ENCODE measurements at places on chromosomes 6 and 20. TPM values are rescaled to one million over a fixed set of nuclear protein-coding genes. Genes with fewer than 3 reads are reported as not detected.
A peak's percentile ranks its signal among the peaks of the same experiment; 100 is the strongest.

DNA sequence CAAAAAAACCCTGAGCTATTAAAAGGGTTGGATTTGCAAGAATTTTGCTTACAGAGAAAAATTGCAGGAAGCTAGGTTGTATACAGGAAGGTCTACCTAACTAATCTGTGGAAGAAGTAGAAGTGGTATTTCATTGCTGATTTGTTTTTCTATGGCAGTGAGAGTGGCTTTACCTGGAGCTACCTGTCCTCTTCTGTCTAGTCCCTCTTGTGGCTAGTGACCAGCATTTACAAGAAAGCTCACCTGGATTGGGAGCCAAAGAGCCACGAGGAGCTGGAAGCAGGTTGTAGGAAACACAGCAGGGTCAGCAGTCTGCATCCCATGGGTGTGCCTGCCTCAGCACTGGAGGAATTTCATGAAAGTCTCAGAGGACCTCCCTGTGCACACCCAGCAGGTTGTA is 120.3 kb upstream of the RALGAPA2 start:
- no peak overlapping the region for H3K27ac ChIP-seq
- peaks cover 2% of the 10 kb centered on the region for H3K27me3 ChIP-seq
- no peaks in the 10 kb centered on the region for H3K36me3 ChIP-seq
- H3K4me1 ChIP-seq: no peaks in the 10 kb centered on the region
- DNase-seq: no peak

DEFB132 gene
- not detected for total RNA-seq

DNA sequence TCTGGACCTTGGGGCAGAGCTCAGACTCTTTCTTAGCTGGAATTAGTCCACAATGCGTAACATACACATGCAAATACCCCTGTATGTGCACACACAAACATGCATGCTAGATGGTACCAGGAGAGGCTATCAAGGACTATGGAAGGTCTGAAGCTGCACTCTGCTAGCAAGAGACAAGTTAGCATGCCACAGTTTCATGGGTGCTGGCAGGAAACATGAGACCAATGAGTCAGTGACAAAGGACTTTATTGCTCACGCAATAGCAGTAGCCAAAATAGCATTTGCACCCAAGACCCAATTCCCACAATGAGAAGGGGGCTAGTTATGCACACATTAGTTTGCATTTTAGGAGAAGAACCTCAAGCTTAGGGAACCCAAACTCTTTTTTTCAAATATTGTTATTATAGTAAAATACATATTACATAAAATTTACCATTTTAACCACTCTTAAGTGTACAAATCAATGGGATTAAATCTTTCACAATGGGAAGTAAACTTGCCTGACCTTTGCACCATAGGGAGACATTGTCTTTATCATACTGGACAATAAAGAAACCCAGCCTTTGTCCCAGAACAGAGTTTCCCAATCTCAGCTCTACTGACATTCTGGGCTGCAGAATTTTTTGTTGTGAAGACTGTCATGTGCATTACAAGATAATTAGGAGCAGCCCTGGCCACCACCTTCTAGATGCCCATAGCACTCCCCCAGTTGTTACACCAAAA is 69.1 kb downstream of the NRSN1 start:
- no peak overlapping the region for H3K4me3 ChIP-seq
- H3K27me3 ChIP-seq: no peaks in the 10 kb centered on the region
- DNase-seq: no peak
- no peak overlapping the region for H3K27ac ChIP-seq
- no peaks in the 10 kb centered on the region for H3K36me3 ChIP-seq

DNA sequence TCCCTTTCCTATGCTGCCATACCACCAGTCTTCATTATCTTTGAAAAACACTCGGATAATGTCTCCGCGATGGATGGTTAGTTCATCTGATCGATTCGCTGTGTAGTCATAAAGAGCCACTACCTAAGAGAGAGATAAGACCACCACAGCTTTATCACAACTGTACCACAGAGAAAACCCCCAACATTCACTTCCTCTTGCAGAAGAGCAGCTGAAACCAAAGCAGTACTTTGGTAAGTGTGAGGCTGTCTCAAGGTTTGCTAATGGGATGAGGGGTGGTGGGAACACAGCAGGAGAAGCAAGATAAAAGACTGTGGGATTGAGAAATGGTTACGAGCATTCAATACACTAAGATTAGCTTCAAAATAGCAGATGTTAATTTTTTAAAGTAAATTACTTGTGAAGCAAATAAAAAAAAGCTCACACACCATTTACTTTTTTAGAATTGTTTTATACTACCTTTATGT is 142.1 kb downstream of the MYB start:
- H3K4me1 ChIP-seq: peaks cover 22% of the 10 kb centered on the region
- H3K4me3 ChIP-seq: peak overlapping the region; percentile 51

RNF182 gene
- total RNA-seq: not detected

DNA sequence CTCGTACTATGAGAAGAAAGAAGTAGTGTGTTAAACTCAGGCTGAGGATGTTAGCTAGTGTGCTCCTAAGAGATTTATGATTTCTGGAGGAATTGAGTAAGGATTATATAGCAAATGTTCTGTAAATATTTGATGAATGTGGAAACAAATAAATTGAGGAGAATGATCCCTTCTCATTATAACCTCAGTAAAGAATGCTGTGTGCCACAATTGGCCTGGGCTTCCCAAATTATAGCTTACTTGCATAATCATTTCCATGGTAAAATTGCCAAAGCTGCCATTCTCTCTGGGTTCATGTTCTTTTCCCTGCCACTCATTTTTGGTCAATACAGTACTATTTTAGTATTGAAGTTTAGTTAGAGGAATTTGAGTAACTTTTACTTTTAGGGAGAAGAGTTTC is 128.5 kb downstream of the FLRT3 start:
- no peaks in the 10 kb centered on the region for H3K4me1 ChIP-seq
- H3K27me3 ChIP-seq: no peaks in the 10 kb centered on the region
- no peak for DNase-seq
- no peaks in the 10 kb centered on the region for H3K36me3 ChIP-seq
- H3K4me3 ChIP-seq: no peak overlapping the region

DNA sequence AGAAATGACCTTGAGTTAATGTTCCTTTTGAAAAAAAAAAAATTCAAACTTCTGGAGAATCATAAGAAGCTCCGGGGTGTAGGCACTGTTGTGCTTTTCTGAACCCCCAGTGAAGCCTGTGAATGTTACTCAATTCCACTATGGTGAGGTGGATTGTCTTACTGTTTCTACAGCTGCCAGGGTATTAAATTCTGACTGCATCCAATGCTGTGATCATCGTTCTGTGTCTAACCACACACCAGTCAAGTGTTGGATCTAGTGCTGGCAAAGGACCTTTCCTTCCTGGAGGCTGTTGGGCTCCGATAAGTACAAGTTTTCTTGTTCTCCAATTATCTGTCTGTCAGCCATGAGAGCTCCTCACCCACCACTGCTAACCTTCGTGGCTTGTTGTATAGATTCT is 162.0 kb upstream of the EPHA7 start:
- H3K4me3 ChIP-seq: no peak overlapping the region
- no peaks in the 10 kb centered on the region for H3K27me3 ChIP-seq
- no peaks in the 10 kb centered on the region for H3K4me1 ChIP-seq
- no peaks in the 10 kb centered on the region for H3K36me3 ChIP-seq
- H3K27ac ChIP-seq: no peak overlapping the region

GRCh38 chr6:11412616-11413015 is 124.9 kb upstream of the TMEM170B start:
- H3K4me1 ChIP-seq: peaks cover 30% of the 10 kb centered on the region
- H3K27ac ChIP-seq: peak overlapping the region; percentile 34
- no peak overlapping the region for H3K4me3 ChIP-seq
- H3K27me3 ChIP-seq: no peaks in the 10 kb centered on the region
- DNase-seq: no peak
- H3K36me3 ChIP-seq: no peaks in the 10 kb centered on the region

SYS1 gene
- total RNA-seq: 9.5 TPM

- H3K27ac ChIP-seq: no peak overlapping the region
- peaks cover 3% of the 10 kb centered on the region for H3K27me3 ChIP-seq
- no peaks in the 10 kb centered on the region for H3K36me3 ChIP-seq
- H3K4me3 ChIP-seq: no peak overlapping the region
- DNase-seq: no peak
Measured at GRCh38 chr20:53284256-53284655, 309.4 kb downstream of the ZNF217 start.

PROKR2 gene
- total RNA-seq: not detected

DNA sequence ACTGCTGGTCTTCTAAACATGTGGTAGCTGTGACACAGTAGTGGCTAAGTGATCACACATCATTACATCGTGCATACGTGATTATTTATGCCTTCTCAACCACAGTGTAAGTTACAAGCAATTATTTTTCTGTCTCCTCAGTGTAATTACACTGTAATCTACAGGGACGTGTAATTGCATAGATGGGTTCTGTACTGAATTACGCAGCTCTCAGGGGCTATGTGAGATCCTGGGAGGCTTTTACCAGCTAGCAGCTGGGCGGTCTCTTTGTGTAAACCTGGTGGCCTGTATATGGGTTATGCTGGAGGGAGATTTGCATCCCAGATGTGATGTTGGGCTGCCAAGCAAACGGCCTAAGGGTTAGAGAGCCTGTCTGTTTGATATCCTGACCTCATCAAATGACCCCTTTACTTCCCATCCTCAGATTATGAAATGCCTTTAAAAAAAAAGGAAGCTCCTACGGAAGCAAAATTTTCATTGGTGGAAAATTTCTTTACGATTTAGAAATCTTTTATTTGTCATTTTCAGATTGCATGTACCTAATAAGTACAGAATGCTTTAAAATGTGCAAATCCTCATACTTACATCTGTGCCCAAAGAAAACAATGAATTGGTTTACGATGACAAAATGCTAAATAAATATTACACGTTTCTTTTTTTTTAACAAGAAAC is 402.8 kb upstream of the JAG1 start:
- H3K27me3 ChIP-seq: no peaks in the 10 kb centered on the region
- DNase-seq: no peak
- no peaks in the 10 kb centered on the region for H3K36me3 ChIP-seq
- H3K4me1 ChIP-seq: no peaks in the 10 kb centered on the region
- no peak overlapping the region for H3K4me3 ChIP-seq
- H3K27ac ChIP-seq: no peak overlapping the region

OR2J3 gene
- not detected for total RNA-seq

DNA sequence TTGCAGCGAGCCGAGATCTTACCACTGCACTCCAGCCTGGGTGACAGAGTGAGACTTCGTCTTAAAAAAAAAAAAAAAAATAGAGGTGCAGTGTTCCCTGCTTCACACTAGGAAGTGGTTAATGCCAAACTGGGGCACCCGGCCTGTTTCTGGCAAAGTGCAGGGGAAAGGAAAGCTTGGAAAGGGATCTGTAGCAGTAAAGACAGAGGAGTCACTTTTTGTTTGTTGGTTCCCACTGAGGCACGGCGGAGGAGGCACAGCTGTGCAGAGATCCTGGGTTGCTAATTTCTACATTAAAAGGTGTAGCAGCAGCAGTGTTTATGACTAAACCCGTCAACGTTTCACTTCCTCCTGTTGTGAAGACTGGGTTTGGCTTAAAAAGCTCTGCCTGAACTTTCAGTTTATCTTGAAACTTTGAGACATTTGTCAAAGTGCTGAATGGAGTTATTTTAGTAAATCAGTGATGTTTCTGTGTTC is 125.6 kb downstream of the CARMIL1 start:
- DNase-seq: peak; percentile 90
- H3K27me3 ChIP-seq: no peaks in the 10 kb centered on the region

DNA sequence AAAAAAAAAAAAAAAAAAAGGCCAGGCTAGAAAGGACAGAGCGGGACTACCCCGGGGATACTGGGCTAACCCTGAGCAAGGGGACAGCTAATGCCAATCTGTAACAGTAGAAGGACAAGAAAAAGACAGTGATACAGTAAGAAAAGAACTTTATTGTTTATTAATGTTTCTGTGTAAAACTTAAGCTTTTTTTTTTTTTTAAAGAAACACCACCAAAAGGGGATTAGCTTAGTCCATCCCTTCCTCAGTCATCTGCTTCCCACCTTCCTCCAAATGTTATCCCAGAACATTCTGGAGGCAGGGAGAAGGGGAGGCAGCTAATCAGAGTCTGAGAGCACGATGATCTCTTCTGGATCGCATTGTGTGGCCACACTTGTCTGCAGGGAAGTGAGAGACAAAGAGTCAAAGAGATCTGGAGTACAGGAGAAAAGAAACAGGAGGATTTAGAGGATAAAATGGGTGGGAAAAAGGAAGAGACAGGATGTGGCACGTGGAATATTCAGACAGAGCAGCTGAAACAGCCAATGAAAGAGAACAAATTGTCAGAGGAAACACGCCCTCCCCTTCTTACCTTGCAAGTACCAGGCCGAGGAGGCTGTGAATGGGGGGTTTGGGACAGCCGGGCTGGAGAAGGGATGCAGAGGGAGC is 1.0 kb upstream of the ZBTB22 start:
- H3K27ac ChIP-seq: no peak overlapping the region
- peaks cover 16% of the 10 kb centered on the region for H3K36me3 ChIP-seq
- peaks cover 35% of the 10 kb centered on the region for H3K4me1 ChIP-seq
- DNase-seq: no peak
- peak overlapping the region; percentile 63 for H3K4me3 ChIP-seq

DNA sequence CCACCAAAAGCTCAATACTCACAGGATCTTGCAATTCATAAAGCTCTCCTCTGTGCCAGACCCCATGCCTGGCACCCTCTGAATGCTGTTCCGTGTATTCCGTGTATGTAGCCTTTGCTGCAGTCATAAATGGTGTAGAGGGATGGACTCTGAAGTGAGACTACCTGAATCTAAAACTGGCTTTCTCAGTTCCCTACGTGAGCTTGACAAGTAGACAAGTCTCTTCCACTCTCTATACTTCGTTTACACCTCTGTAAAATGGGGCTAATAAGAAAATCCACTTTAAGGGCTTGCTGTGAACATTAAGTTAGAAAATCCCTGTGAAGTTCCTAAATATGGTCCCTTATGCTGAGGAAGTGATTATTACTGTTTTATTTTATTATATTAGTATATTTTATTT is 31.5 kb downstream of the PPP1R16B start:
- H3K36me3 ChIP-seq: peaks cover 20% of the 10 kb centered on the region
- H3K4me3 ChIP-seq: peak overlapping the region; percentile 47
- H3K27me3 ChIP-seq: no peaks in the 10 kb centered on the region
- no peak for DNase-seq

DNA sequence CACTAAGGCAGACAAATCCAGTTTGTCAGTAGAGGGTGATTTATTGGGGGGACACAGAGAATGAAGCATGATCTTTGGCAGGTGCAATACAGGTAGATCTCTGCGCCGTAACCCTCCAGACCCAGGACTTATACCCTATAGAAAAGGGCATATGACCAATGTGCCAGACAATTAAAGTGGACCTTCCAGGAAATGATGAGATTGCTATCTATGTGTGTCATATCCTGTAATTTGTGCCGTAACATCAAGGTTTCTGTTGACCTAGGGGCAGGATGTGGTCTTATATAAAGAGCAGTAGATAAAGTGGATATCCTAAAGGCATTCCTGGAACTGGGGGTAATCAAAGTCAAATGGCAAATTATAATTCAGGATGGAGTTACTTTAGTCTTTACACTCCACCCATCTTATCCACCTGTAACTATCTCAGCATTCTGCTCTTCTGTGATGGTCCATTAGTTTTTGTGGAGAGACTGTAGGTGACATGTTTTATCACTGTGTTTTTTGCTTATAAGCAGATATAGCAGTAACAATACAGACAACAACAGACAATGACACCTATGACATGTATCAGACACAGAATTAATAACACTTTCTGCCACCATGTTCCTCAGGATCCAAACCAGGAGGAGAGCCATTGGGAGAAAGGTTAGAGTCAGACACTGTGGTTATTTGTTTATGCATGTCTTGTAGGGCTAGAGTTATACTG is 43.1 kb upstream of the ZNF337 start:
- H3K4me1 ChIP-seq: no peaks in the 10 kb centered on the region
- no peak overlapping the region for H3K27ac ChIP-seq
- H3K4me3 ChIP-seq: no peak overlapping the region
- no peak for DNase-seq

GRCh38 chr6:38215225-38215624 is 395.7 kb downstream of the ZFAND3 start:
- H3K27me3 ChIP-seq: no peaks in the 10 kb centered on the region
- DNase-seq: no peak
- H3K27ac ChIP-seq: no peak overlapping the region
- H3K36me3 ChIP-seq: no peaks in the 10 kb centered on the region
- no peak overlapping the region for H3K4me3 ChIP-seq
